Kidney (tissue), 22 donors: ENCODE measurements at places on chromosomes 5 and 9. TPM values are rescaled to one million over a fixed set of nuclear protein-coding genes. Genes with fewer than 3 reads are reported as not detected.

GRCh38 chr5:16558984-16559629 lies 57.7 kb downstream of the RETREG1 start:
- no peak for DNase-seq

DNA sequence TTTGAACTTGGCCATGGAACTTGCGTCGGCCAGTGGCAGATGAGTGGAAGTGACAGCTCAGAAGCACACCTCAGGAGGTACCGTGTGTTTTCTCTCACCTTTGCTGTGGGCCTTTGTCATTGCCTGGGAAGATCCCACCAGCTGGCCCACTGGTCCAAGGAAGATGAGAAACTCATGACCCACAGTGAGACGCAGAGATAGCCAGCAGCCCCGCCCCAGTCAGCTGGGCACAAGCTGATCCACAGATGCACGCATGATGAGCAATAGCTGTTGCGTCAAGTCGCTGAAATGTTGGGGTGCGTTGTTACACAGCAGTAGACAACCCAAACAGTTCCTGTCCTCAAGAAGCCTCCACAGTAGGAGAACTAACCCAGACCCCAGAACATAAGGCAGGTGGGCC lies 30.8 kb upstream of the UNC5A start:
- no peak for DNase-seq

GRCh38 chr5:122697191-122697590 lies 77.7 kb upstream of the SNX2 start:
- DNase-seq, result no peak

- DNase-seq, result no peak
These were observed 227.5 kb downstream of the AGTPBP1 start for GRCh38 chr9:85514256-85514655.

DNA sequence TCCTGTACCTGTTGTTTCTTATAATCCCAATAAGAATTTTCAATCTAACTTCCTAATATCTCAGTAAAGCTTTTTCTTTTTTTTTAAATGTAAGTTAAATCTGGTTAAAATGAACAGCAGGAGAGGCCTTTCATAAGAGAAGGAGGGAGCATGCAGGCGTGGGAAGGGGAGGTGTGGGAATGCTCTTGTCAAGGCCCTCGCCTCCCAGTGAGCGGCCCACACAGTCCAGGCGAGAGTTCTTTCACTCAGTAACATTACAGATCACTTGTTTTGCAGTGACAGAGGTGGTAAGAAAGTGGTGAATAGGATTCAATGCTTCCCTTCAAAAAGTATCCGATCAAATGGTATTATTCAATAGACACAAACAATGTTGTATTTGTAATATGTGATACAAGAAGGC lies 125.0 kb downstream of the EPB41L4A start:
- DNase-seq, result no peak

- peak; percentile 90 for DNase-seq
These were observed 20.2 kb downstream of the IGIP start for GRCh38 chr5:140145818-140146522.

DNA sequence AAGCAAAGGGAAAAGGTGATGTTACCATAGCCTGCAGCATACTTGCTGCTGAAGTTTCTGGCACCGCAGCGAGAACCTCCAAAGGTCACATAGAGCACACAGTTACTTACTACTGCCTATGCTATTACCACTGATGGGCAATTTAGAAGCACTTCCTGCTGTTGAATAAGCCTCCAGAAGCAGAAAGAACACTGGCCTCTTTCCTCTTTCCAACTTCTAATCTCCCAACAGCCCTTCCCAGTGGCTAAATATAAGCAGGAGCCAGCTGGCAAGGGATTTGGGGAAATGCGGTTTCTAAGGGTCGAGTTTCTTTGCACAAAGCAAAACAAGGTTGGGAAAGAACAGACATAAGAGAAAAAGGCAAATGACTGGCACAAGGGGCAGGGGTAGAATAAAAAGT lies 669.2 kb upstream of the ACO1 start:
- no peak for DNase-seq

Gene IPO11
- polyA plus RNA-seq, result 18.5 TPM

Gene PCSK1
- polyA plus RNA-seq, result 0.13 TPM

Gene EIF4EBP3
- polyA plus RNA-seq, result 48.8 TPM

Gene SPATA31A3
- not detected for polyA plus RNA-seq

Gene GABRA6
- polyA plus RNA-seq, result not detected

Gene PCDHGA11
- polyA plus RNA-seq, result 0.37 TPM

Gene HRCT1
- polyA plus RNA-seq, result 13.3 TPM

Gene MYMK
- not detected for polyA plus RNA-seq
